ENCODE measurements at places on chromosomes 11 and 22.

GRCh38 chr11:84740050-84740449, 887.1 kb downstream of the DLG2 start:
- no peak for DNase-seq

GRCh38 chr11:69391192-69392103, 90.0 kb upstream of the LINC01488 start:
- DNase-seq, result no peak

GRCh38 chr22:50339945-50340879, 2.9 kb upstream of the PPP6R2 start:
- DNase-seq, result peak; percentile 17

DNA sequence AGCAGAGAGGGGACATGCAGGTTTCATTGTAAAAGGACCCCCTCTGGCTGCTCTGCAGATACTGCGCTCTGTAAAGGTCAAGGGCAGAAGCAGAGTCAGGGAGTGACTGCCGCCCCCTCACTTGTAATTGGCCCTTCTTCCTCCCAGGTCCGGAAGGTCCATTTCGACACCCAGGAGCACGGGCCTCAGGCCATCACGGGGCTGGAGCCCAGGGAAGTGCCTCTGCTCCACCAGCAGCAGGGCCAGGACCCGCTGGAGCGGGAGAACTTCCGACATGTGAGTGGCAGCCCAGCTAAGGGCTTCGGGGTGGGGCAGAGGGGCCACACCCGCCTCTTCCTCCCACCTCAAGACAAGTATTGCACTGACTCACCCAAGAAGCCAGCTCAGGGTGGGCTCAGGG, 24.0 kb upstream of the LRRC10B start:
- DNase-seq, result no peak

GRCh38 chr11:132623511-132623910, 908.8 kb downstream of the OPCML start:
- DNase-seq, result no peak

DNA sequence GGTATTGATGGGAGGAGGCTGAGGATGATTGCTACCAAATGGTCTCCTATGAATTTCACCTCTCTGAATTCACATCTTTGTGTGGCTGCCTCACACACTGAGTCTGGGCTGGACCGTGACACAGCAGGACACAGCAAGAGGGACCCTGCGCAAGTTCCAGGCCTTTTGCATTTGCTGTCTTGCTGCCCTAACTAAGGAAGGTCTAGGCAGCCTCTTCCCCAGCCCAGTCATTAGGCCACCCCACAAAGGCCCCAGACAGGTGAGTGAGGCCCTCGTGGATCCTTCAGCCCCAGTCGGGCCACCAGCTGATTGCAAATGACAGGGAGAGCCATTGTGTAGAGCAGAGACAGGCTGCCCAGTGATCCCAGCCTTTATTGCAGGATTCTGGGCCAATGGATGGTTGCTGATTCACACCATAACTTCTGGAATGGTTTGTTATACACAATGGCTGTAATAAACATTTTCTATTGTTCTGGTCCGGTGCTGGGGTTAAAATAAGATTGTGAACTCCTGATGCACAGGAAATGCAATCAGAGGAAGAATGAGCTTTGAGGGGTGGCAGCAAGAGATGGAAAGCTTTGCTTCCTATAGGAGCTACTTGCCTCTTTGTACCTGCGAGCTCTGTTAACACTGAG, 28.5 kb upstream of the CSNK2A3 start:
- DNase-seq, result no peak

- DNase-seq, result no peak
Observed at GRCh38 chr11:1496091-1496760, 9.6 kb upstream of the MOB2 start.

DNA sequence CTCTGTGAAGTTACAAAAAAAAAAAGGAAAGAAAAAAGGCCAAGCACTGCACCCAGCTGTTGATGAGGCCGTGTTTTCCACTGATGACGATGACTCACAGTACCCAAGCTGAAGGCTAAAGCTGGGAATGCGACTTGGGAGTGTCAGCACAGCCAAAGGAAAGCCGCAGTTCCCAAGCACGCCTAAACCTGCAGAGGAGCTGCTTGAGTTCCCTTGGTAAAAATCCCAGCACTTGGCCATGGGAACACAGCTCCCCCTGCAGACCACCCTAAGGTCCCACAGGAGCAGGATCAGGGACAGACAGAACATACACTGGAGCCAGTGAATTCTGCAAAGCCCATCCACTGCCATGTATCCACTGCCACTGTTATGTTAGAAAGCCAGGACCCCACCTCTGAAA, 39.9 kb downstream of the SERGEF start:
- DNase-seq, result no peak

DNA sequence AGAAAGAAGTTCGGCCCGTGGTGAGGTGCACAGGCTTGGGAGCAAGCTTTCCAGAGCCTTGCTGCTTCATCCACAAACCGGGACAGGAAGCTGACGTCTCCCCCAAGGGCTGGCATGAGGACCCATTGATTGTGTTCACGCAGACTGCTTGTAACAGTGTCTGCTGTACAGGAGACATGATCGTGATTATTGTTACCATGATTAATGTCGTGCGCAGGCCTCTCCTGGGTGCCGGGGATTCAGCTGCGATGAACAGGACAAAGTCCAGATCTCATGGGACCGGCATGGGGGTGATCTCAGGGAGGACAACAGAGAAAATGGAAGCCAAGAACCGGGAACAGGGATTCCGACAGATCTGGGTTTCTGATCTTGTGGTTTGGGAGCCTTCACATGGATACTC, 219.9 kb downstream of the BRD1 start:
- DNase-seq, result no peak

GRCh38 chr22:46728470-46728869, 9.6 kb downstream of the CERK start:
- no peak for DNase-seq

DNA sequence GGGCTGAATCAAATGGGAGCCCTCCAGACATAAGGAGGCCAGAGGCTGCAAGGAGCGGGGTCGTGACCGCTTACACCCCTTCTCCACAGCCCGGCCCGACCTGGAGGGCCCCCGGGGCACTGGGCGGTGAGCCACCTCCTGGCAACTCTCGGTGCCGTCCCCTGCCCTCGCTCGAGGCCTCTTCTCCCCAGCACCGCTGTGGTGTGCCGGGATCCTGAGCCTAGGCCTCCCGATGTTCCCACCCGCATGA, 432 bp upstream of the GP1BB start:
- DNase-seq, result no peak

DNA sequence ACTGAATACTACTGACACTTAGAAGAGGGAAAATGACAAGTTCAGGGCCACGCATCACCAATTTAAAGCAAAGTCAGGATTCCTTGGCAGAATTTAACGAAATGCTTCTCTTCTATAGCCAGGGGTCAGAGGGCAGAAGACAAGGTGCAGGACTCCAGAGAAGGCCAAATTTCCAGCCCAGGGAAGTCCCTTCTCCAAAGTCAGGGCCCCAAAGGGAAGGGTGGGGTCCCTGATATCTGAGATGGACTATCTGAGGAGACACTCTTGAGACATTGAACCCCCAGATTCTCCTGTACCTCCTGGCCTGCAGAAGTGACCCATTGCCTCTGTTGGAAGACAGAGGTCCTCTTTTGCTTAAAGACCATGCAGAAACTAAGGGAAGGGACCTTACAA, 91.2 kb downstream of the RPS6KA4 start:
- DNase-seq, result no peak

- no peak for DNase-seq
Observed at GRCh38 chr11:62401356-62401755, 17.5 kb upstream of the SCGB1A1 start.

- no peak for DNase-seq
Observed at GRCh38 chr22:45582236-45582954, 79.7 kb downstream of the FBLN1 start.

DNA sequence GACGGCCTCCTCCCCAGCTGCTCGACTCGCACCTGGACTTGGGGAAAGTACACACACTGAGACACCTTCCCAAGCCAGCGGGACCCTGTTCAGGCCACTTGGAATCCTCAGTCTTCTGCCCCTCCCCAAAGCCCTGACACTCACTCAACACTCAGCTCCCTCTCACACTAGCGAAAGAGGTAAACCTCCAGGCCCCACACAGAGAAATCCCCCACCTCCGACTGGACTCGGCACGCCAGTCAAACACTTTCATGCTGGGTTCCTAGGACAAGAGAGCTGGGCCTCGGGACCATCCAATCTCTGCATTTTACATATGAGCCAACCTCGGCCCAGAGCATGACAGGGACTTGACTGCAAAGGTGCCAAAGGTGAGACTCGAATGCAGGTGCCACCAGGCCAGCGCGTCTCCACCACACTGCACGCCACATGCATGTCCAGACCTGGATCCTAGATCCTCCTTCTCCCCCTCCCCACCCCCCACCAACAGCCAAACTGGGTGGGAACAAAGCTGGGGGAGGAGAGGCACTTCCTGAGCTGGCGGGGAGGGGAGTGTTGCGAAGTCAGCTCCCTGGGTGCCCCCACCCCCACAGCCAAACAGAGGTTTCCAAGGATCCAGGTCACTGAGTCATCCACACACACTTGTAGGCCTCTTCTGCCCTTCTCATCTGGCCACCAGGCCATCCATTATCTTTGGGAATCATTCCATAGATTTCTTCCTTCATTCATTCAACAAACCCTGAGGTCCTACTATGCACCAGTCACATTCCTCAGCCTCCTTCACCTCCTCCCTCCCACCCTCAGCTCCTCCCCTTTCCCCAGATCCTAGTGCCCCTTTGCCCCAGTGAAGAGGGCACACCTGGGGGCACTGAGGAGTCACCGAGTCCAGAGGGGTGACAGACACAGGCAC, 10.7 kb upstream of the CD5 start:
- DNase-seq, result peak; percentile 41

DNA sequence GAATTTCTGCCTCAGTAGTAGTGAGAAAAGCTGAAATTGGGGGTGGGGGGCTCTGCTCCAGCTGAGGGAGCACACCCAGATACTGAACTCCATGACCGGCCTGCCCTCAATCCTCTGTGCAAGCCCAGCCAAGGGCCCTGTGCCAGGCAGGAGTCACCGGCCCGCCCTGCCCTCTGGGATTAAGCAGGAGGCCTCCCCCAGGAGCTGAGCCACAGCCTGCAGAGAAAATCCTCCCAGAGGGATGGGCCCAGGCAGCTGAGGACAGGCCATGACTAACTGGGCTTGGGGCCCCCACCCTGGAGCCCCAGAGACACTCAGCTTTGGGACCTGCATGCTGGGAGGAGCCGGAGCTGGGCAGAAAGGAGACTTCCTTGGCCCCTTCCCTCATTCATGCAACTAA, 48.8 kb downstream of the MN1 start:
- DNase-seq, result no peak

GRCh38 chr11:46382646-46383403, 1.4 kb downstream of the MDK start:
- no peak for DNase-seq

DNA sequence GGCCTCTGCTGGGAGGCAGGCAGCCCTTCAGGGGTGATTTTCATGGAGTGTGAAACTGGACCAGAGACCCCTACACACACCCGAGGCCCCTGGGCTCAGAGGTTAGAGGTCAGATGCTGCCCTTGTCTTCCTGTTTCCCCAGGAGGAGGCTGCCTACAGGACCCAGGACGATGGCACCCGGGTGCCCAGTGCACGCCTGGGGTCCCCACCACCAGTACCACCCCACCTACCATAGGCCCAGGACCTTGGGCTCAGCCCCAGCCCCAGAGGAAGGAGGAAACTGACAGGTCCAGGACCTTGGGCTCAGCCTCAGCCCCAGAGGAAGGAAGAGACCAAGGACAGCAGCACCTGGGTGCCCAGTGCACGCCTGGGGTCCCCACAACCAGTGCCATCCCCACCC, 79.2 kb downstream of the BRD1 start:
- no peak for DNase-seq

GRCh38 chr22:46801826-46802607, 39.6 kb downstream of the TBC1D22A start:
- no peak for DNase-seq

GRCh38 chr11:43366677-43367076, 8.0 kb downstream of the TTC17 start:
- no peak for DNase-seq

GRCh38 chr11:2134022-2135010, 4.9 kb downstream of the IGF2 start:
- DNase-seq, result no peak

DNA sequence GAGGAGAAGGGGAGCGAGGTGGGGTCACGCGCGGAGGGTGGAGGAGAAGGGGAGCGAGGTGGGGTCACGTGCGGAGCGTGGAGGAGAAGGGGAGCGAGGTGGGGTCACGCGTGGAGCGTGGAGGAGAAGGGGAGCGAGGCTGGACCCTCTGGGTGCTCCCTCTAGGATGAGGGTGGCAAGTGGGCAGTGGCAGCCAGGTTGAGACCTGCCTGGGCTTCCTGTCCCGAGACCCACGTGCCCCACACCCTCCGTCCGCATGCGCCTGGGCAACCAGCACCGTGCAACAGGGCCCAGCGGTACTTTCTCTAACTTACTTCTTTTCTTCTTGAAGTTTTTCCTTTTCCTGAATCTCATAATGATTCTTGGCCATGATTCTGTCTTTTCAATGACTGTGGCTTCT, 11.1 kb downstream of the MRPL21 start:
- no peak for DNase-seq
